ENCODE measurements at places on chromosomes 13 and 19.
A peak's percentile ranks its signal among the peaks of the same experiment; 100 is the strongest.

DNA sequence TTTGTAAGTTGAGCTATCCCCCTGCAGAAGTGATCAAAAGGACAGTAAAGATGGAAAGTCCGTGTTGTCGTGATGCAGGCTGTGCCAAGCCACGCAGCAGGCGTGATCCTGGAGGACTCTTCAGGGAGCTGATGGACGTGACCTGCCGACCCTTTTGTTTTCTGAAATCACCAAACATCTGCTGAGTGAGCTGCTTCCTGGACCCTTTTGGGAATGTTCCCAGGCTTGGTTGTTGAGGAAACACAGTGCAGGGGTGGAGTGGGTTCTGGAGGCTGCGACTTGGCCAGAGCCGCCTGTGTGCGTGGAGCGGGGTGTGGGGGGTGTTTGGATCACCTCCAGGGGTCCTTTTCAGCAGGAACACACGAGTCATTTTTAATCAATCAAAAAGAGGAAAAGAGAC, 15.4 kb upstream of the CPAMD8 start:
- H3K36me3 ChIP-seq: no peaks in the 10 kb centered on the region
- H3K27me3 ChIP-seq: no peaks in the 10 kb centered on the region
- H3K4me3 ChIP-seq: no peak overlapping the region

DNA sequence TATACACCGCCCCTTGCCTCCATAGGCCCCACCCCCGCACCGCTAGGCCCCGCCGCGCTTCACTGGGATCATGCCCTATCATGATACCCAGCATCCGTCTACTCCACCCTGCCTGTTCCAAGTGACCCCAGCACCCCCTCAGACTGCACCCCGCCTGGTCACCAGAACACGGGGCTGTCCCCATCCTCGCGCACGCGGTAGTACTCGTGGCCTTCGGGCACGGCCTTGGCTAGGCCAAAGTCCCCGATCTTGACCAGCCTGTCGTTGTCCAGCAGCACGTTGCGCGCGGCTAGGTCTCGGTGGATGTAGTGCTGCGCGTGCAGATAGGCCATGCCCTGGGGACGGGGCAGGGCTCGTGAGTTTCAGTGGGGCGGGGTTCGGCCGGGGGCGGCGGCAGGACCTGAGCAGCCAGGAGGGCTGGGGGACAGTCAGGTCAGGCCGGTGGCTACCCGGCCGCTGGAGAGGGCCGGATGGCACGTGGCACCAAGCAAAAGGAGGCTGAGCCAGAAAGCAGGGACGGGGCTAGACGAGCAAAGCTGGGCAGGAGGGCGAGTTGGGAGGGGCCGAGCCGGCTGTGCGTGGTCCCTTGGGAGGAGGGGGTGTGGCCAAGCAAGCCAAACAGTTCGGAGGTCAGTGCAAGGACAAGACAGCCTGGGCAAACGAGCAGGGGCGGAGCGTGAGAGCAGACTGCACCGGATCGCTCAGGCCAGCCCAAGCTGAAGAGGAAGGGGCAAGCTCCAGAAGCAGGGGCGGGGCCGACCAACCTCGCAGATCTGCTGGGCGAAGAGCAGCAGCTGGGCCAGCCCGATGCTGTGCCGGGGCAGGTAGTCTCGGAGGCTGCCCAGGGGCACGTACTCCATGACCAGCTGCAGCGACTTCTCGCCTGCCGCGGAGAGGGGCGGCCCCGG, 13.6 kb upstream of the ICAM3 start:
- DNase-seq: no peak
- H3K27me3 ChIP-seq: no peaks in the 10 kb centered on the region
- peaks cover 17% of the 10 kb centered on the region for H3K36me3 ChIP-seq
- H3K4me1 ChIP-seq: no peaks in the 10 kb centered on the region
- no peak overlapping the region for H3K27ac ChIP-seq
- no peak overlapping the region for H3K4me3 ChIP-seq

GRCh38 chr19:48635966-48636858, 967 bp downstream of the DBP start:
- H3K36me3 ChIP-seq: peaks cover 1% of the 10 kb centered on the region
- DNase-seq: peak; percentile 75
- peak overlapping the region; percentile 92 for H3K27ac ChIP-seq
- no peaks in the 10 kb centered on the region for H3K27me3 ChIP-seq

- H3K27ac ChIP-seq: no peak overlapping the region
- no peaks in the 10 kb centered on the region for H3K27me3 ChIP-seq
- peak; percentile 72 for DNase-seq
- peak overlapping the region; percentile 9 for H3K4me3 ChIP-seq
Measured at GRCh38 chr13:71149498-71150363, 717.3 kb downstream of the DACH1 start.

- H3K27ac ChIP-seq: no peak overlapping the region
- no peaks in the 10 kb centered on the region for H3K27me3 ChIP-seq
- H3K36me3 ChIP-seq: no peaks in the 10 kb centered on the region
- no peak for DNase-seq
- no peak overlapping the region for H3K4me3 ChIP-seq
Measured at GRCh38 chr13:31774186-31774750, 34.9 kb downstream of the RXFP2 start.

DNA sequence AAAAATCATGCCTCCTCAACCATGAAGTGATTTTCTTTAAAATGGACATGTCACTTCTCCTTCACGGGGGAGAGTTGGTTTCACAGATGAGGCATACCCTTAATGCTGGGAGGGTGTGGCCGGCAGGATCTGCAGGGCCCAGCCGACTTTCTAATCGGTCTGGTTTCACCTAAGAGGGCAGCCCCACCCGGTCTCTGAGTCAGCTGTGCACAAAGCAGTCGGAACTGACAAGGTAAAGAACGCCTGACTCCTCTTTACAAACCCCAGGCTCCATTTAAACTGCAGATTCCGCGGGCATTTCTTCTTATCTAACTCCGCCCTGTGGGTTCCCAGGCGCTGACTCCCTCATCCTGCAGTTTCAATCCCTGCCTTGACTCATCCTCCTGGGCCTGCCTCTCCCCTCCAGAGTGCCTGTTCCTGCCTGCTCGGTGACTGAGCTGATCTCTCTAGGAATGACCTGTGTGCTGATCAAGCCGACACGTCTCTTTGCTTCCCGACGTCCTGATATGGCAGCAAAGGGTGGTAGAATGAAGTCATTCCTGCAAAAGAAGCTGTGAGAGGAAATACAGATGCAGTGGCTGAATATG, 63.4 kb downstream of the EFNB2 start:
- peaks cover 7% of the 10 kb centered on the region for H3K4me1 ChIP-seq
- no peaks in the 10 kb centered on the region for H3K36me3 ChIP-seq
- H3K27me3 ChIP-seq: no peaks in the 10 kb centered on the region
- DNase-seq: no peak
- H3K27ac ChIP-seq: no peak overlapping the region

DNA sequence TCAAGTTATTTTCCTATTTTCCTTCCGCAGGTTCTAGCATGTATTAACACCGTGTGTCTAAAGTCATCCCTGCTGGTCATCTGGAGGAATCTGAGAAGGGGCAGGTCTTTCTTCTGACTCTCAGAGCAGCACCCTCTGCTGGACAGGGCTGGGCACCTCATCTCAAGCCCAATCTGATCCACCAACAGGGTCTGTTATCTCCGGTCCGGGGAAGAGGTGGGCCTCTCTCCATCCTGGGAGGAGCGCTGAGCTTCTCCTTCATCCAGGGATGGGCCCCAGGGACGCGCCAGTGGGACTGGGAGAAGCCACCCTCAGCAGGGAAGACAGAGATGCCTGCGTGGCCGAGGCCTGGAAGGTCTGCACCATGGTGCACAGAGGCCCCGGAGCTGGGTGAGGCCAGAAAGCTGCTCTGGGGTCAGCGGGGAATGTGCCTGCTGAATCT, 26.0 kb upstream of the ZNF331 start:
- no peak overlapping the region for H3K4me3 ChIP-seq
- peak; percentile 49 for DNase-seq
- H3K27ac ChIP-seq: no peak overlapping the region
- no peaks in the 10 kb centered on the region for H3K4me1 ChIP-seq
- H3K27me3 ChIP-seq: no peaks in the 10 kb centered on the region

- DNase-seq: no peak
- no peak overlapping the region for H3K4me3 ChIP-seq
- H3K36me3 ChIP-seq: no peaks in the 10 kb centered on the region
Measured at GRCh38 chr13:30109471-30110135, 197.7 kb downstream of the KATNAL1 start.

DNA sequence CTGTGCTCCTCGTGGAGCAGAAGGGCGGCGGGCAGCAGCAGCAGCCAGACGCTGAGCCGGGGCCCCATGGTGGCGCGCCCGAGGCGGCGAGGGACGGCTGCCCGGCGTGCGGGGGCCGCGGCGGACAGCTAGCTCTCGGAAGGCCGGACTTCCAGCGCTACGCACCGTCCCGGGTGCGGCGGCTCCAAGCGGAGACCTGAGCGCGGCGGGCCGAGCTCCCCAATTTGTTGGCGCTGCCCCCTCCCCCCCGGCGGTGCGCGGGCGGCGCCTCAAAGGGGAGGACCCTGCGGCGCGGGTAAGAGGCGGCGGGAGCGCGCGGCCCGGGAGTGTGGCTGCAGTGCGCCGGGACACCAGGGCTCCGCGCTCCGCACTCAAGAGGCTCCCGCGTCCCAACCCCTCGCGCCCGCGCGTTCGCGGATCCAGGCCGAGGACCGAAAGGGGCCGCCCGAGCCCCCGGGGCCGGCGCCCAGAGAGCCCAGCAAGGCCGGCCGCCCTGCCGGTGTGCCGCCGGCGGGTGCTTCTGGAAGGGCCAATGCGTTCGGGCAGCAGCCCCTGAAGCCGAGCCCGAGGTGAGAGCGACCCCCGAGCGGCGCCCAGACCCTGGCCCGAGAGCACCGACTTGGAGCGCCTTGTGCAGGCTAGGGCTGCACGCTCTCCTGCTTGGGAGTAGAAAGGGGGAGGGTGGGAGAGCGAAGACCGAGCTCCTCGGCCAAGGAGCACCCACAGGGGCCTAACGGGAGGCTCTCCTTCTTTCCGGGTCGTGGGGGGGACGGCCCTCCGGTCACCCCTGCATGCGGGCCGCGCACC, at the start of the genes COL4A1 and COL4A2:
Gene COL4A1 (minus strand): TSS at position 198 of the 807 bp plus-strand sequence. CDS start 130 bp downstream, at position 68.
Gene COL4A2 (plus strand): TSS at position 325 of the 807 bp plus-strand sequence. CDS start 620 bp downstream, outside the sequence.
- H3K4me3 ChIP-seq: peak within 1 kb of the TSS; percentile 33
- H3K4me1 ChIP-seq: no peaks in the 10 kb centered on the region
- DNase-seq: peak; percentile 63
- H3K27ac ChIP-seq: peak within 1 kb of the TSS; percentile 50

DNA sequence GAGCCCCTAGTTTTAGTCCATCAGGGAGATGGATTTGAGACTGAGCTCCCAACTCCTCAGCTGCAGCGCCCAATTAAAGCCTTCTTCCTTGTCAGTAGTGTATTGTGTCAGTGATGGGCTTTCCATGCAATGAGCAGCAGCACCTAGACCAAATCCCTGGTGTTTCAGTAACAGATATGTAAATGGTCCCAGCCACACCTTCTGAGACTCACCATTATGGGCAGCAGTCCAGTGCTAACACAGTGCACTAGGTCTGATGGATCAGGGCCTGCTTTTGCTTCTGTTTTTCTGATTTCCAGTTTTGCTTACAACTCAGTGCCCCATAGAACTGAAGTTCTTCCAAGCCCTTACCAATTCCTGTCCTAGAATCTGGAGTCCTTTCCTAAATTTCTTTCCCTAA, 41.8 kb upstream of the MIR17HG start:
- H3K4me3 ChIP-seq: no peak overlapping the region
- no peak overlapping the region for H3K27ac ChIP-seq
- H3K36me3 ChIP-seq: no peaks in the 10 kb centered on the region
- no peaks in the 10 kb centered on the region for H3K4me1 ChIP-seq
- DNase-seq: no peak

- H3K27me3 ChIP-seq: no peaks in the 10 kb centered on the region
- no peak overlapping the region for H3K27ac ChIP-seq
- H3K4me3 ChIP-seq: no peak overlapping the region
- H3K4me1 ChIP-seq: no peaks in the 10 kb centered on the region
Measured at GRCh38 chr19:38737921-38738737, 6.1 kb downstream of the CAPN12 start.

DNA sequence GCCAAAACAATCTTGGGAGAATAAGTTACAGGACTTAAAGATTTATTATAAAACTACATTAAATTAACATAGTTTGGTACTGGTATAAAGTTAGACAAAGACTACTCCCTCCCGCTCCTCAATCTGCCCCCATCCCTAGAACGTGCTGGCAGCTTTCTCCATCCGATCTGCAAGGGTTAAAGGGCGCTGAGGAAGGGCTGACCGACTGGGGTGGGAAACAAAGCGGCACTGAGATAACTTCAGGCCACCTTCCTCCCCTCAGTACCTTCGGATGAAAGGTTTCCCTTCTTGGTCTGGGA, 790 bp upstream of the SUGT1 start:
- no peaks in the 10 kb centered on the region for H3K36me3 ChIP-seq
- no peaks in the 10 kb centered on the region for H3K27me3 ChIP-seq
- no peak for DNase-seq
- H3K27ac ChIP-seq: peak overlapping the region; percentile 96

- H3K27me3 ChIP-seq: no peaks in the 10 kb centered on the region
- no peaks in the 10 kb centered on the region for H3K36me3 ChIP-seq
- H3K4me3 ChIP-seq: no peak overlapping the region
- H3K4me1 ChIP-seq: no peaks in the 10 kb centered on the region
Measured at GRCh38 chr19:3669947-3670795, 30.1 kb downstream of the PIP5K1C start.

DNA sequence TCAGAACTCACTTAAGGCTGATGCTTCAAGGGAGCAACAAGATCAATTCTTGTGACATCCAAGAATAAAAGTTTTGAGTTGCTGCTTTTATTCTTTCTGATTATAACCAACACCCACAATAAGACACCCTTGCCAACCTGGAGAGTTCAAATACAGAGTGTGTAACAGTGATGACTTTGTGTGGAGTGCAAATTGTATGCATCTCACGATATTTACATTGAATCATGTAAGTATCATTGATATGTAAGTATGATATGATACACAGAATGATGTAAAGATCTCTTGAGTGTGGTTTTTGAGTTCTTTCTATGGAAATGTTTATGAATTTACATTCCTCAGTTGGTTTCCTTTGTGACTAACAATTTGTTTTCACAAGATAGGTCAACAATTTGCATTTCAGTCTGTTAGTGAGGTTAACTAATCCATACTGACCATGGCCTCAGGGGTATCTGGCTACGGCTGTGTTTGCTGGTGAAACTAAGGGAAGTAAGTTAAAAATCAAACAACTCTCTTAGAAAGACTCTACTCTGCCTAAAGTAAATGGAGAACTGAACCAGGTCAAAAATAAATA, 12.4 kb downstream of the LHFPL6 start:
- no peaks in the 10 kb centered on the region for H3K4me1 ChIP-seq
- no peak for DNase-seq
- no peak overlapping the region for H3K4me3 ChIP-seq
- H3K27ac ChIP-seq: no peak overlapping the region
- no peaks in the 10 kb centered on the region for H3K36me3 ChIP-seq
- no peaks in the 10 kb centered on the region for H3K27me3 ChIP-seq

Data from pancreas (tissue), 10 donors.